Kasumi-1 (cell line): ENCODE measurements at places on chromosomes 13 and 19.

DNA sequence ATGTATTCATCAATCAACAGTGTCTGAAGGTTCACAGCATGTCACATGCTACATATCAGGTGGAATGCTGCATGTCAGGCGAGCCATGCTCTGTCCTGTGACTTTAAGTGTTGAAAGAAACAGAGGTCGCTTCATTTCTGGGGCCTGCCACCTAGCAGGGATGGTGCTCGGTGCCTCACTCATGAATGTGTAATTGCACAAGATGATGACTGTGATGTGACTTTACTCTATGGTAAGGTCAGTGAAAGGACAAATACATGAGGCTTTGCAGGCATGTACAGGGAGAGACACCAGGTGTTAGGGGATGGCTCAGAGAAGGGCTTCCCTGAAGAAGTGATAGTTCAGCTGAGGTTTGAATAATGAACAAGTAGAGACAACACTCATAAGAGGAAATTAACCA lies 66.7 kb downstream of the FRY start:
- DNase-seq, result no peak

DNA sequence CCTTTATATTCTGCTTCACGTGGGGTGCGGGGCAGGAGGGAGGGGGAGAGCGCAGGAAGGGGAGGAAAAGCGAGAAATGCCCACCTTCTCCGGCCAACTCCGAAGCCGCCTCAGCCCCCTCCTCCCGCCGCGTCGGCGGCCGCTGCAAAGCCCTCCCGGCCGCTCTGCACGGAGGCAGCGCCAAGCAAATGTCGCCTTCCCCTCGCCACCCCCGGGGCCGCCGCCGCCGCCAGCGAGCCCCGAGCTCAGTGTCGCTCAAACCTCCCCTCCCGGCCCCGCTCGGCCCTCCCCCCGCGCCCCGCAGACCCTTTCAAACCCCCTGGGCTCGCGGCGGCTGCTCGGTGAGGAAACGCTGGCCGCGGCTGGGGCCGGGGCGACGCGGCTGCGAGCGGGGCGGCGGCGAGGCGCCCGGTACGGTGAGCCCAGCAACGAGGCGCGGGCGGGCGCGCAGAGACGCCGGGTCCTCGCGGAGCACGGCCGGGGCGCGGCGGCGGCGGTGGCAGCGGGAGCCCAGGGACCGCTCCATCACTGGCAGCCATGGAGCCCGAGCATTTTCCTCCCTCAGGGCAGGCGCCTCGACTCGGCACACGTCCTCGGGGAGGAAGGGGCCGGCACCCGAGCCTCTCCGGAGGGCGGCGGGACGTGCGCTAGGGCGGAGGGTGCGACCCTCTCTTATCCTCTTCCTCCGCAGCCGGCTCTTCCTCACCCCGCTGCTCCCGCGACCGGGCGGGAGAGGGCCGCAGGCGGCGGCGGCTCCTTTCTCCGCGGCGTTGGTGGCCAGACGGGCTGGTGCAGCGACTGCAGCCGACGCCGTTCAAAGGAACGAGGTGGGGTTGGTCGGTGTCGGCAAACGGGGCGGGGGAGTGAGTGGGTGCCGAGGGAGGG lies 463 bp upstream of the TSC22D1 start:
- DNase-seq, result no peak

DNA sequence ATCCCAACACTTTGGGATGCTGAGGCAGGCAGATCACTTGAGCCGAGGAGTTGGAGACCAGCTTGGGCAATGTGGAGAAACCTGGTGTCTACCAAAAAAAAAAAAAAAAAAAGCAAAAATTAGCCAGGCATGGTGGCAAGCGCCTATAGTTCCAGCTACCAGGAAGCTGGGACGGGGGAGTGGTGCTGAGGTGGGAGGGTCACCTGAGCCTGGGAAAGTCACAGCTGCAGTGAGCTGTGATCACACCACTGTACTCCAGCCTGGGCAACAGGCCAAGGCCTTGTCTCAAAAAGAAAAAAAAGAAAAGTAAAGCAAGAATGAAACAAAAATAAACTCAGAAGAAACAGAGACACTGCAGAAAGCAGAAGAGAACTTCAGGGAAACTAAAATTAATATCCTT lies 31.6 kb downstream of the MTRF1 start:
- DNase-seq, result no peak

- DNase-seq, result no peak
These were observed 67.3 kb downstream of the ATP11A start for GRCh38 chr13:112756967-112757758.

DNA sequence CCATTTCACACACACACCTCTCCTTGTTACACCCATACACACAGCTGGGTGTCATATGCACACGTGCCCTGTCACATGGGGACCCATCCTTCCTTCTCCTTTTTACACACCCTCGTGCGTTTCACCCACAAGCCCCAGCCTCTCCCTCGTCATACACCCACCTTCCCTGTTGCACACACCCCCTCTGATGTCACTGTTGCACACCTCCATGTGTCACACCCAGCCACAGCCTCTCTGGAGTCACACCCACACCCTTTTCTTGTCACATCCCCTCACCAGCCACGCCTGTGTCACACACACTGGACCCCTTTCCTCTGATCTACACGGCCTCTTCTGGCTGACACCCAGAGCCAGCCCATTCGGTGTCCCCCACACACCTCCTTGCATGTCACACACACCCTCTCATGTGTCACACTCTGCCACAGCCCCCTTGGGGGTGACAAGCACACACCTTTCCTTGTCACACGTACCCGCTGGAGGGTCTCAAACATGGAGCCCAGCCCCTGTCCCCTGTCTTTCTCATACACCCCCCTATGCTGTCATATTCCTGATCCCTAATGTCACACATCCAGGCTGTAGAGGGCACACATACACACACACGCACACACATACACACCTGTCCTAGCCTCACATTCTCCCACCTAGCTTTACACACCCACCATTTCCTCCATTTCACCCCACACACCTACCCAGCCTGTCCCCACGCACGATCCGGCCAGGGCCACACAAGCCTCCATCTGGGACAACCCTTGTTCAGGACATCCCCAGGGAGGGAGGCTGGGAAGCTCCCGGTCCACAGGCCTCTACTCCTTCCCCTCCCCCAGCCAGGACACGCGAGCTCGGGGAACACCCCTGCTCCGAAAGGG lies 1.4 kb downstream of the NOVA2 start:
- DNase-seq, result peak; percentile 25

GRCh38 chr19:52778811-52779210 lies 7.8 kb downstream of the ZNF600 start:
- DNase-seq, result no peak

DNA sequence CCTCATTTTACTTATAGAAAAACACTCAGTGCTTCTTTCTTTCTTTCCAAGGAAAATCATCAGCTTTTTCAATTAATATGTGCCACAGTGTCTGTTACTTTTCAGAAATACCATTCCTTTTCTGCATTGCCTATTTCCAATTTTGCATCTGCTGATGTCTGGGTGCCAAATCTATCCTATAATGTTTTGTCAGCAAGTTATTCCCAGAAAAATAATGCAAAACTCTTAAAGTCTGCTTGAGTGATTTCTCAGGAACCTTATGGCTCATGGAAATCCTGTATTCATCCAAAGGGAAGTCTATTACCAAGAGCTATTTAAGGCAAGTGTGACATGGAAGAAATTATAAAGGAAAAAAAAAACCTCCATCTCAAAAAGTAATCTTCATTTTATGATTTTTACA lies 224.4 kb downstream of the FGF14 start:
- DNase-seq, result no peak

- no peak for DNase-seq
These were observed 222.9 kb downstream of the GGACT start for GRCh38 chr13:100365680-100366079.

GRCh38 chr13:37716420-37717195 lies 118.0 kb upstream of the POSTN start:
- DNase-seq, result no peak

DNA sequence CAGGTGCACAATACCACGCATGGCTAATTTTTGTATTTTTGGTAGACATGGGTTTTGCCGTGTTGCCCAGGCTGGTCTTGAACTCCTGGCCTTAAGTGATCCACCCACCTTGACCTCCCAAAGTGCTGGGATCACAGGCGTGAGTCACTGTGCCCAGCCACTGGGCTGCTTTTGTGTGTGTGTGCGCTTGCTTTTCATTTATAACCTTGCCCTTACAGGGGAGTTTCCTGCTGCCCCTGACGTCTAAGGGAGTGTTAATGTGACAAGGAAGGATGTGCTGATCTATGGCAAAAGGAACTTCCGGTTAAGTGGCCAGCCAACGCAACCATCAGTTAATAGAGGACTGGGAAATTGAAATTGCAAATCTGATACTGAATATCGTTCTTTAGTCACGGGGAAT lies 57.7 kb downstream of the ING1 start:
- no peak for DNase-seq

DNA sequence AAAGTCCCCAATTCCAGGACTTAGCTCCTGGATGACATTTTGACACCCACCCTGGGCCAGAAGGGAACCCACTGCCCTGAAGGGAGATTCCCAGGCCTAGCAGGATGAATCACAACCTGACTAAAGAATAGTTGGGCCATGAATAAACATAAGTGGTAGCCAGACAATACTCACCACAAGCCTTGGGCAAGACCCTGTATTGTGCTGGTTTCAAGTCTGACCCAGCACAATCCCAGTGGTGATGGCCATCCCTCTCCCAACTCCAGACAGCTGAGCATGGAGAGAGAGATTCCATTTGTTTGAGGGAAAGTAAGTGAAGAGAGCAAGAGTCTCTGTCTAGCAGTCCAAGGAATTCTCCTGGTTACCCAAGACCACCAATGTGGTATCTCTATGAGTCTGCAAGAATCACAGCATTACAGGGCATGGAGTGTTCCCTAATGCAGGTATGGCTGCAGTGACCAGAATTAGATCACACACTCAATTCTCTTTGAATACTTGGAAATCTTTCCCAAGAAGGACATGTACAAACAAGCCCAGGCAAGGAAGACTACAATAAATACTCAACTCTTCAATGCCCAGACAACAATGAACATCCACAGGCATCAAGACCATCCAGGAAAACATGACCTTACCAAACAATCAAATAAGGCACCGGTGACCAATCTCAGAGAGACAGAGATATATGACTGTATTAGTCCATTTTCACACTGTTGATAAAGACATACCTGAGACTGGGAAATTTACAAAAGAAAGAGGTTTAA lies 158.0 kb downstream of the VWA8 start:
- DNase-seq, result no peak
